Activated CD4-positive, alpha-beta T cell treated with anti-CD3 and anti-CD28 coated beads, Interleukin-2, amount 10 ng/mL, durations not matched to agents 7 days and 5 days (primary cell): ENCODE measurements at places on chromosomes 7 and 10. TPM values are rescaled to one million over a fixed set of nuclear protein-coding genes. Genes with fewer than 3 reads are reported as not detected.

Gene OPALIN
- total RNA-seq: not detected

Gene CNTNAP2
- not detected for total RNA-seq

Gene WNT8B
- total RNA-seq: 0.10 TPM

Gene UNCX
- not detected for total RNA-seq

Gene GSTO2
- total RNA-seq: 1.3 TPM

Gene SCART1
- 4.5 TPM for total RNA-seq

Gene APBB1IP
- total RNA-seq: 78.4 TPM

Gene INMT
- total RNA-seq: 1.3 TPM

Gene CALHM3
- total RNA-seq: not detected

Gene AKR1C4
- total RNA-seq: not detected

Gene CWF19L1
- 38.4 TPM for total RNA-seq

Gene SPDYE16
- total RNA-seq: 0.30 TPM

Gene NPTX2
- total RNA-seq: not detected

Gene C10orf71
- not detected for total RNA-seq

Gene GHRHR
- not detected for total RNA-seq

Gene GIMAP8
- 36.3 TPM for total RNA-seq

Gene KCP
- 0.10 TPM for total RNA-seq

Gene IPMK
- total RNA-seq: 5.7 TPM

Gene ANKRD2
- total RNA-seq: not detected

Gene ICA1
- 0.89 TPM for total RNA-seq

Gene WDR11
- 54.1 TPM for total RNA-seq

Gene ZNF722
- total RNA-seq: not detected

Gene RBP4
- not detected for total RNA-seq

Gene TDRD1
- 0.04 TPM for total RNA-seq

Gene C7orf33
- not detected for total RNA-seq

Gene TRIL
- total RNA-seq: not detected

Gene EBLN1
- total RNA-seq: not detected

Gene TAS2R39
- total RNA-seq: not detected

Gene LIPF
- total RNA-seq: not detected
